ENCODE measurements at places on chromosomes 4 and X.

- no peak for DNase-seq
Measured at GRCh38 chr4:84877051-84877833, 89.2 kb downstream of the WDFY3 start.

GRCh38 chr4:8297141-8297601, 27.6 kb downstream of the HTRA3 start:
- no peak for DNase-seq

- no peak for DNase-seq
Measured at GRCh38 chr4:108398836-108399235, 221.5 kb upstream of the RPL34 start.

GRCh38 chr4:1208266-1208961, 36.0 kb upstream of the SPON2 start:
- no peak for DNase-seq

DNA sequence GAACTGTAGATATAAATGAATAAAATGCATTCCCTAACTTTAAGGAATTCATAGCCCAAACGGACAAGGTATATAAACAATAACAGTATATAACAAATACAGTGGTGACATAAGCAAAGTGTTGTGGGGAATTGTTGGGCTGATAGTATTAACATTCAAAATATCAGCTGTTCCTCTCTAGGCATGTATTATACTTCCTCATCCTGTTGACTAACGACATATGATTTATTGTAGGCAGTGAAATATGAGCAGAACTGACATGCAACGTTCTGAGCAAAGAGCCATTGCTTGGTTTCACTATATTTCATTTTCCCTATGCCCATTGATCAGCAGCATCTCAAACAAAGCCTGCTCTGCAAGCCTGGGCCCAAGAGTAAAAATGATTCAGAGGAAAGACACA, 143.9 kb downstream of the PTCHD1 start:
- DNase-seq: no peak

- DNase-seq: no peak
Measured at GRCh38 chr4:177461606-177462005, 19.4 kb upstream of the AGA start.

GRCh38 chr4:110287130-110287529, 88.7 kb upstream of the ELOVL6 start:
- DNase-seq: no peak

GRCh38 chr4:119735165-119735651, 106.6 kb upstream of the PDE5A start:
- DNase-seq: no peak

- no peak for DNase-seq
Measured at GRCh38 chr4:6298035-6298434, 28.4 kb downstream of the WFS1 start.

All from activated T-cell treated with anti-CD3 and anti-CD28 coated beads for 1 hour (primary cell).